ENCODE measurements at places on chromosomes 11 and 22.

DNA sequence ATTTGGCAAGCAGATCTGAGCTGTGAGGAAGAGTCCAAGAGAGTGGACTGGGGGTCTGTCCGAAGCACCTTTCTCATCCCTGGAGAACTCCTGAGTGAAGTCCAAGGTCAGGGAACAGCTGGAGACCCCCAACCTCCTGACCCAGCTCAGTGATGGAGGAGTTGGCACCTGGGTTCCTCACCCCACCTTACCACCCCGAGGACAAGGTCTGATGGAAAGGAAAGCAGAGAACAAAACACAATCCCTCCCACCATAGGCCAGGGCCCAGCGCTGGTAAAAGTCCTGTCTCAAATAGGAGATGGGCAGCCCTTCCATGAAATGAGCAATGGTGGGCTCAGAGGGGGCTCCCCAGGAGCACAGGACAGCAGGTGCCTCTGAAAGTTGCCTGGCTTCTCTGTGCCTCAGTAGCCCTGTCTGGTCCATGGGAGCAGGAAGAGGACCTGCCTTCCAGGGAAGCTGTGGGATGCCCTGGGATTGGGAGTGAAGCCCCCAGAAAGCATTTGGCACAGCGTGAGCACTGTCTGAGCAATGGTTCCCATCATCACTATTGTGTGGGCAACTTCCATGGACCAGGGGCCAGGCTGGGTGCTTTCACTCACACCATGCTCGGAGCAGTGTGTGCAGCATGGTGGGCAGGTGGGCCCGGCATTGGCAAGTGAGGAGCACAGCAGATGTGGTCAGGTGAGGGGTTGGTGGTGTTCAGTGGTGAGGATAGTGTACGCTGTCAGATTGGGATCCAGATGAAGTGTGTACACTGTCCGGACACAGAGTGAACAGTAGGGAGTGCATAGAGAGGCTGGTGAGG lies 7.5 kb downstream of the TRIM29 start:
- H3K4me3 ChIP-seq, result no peak overlapping the region
- DNase-seq, result peak; percentile 6
- H3K36me3 ChIP-seq, result no peaks in the 10 kb centered on the region
- H3K27me3 ChIP-seq, result no peaks in the 10 kb centered on the region

GRCh38 chr11:33909552-33909951 lies 17.7 kb upstream of the LMO2 start:
- DNase-seq, result no peak
- no peak overlapping the region for H3K27ac ChIP-seq
- peaks cover 1% of the 10 kb centered on the region for H3K36me3 ChIP-seq

- H3K36me3 ChIP-seq, result peaks cover 70% of the 10 kb centered on the region
- DNase-seq, result peak; percentile 62
- no peaks in the 10 kb centered on the region for H3K27me3 ChIP-seq
- peaks cover 70% of the 10 kb centered on the region for H3K4me1 ChIP-seq
Observed at GRCh38 chr22:39960791-39961746, 872 bp downstream of the TMA7B start.

GRCh38 chr11:118051611-118052461 lies 25.0 kb upstream of the TMPRSS4 start:
- no peaks in the 10 kb centered on the region for H3K36me3 ChIP-seq
- H3K27me3 ChIP-seq, result no peaks in the 10 kb centered on the region
- peak overlapping the region; percentile 96 for H3K27ac ChIP-seq
- peak; percentile 47 for DNase-seq
- peaks cover 55% of the 10 kb centered on the region for H3K4me1 ChIP-seq

DNA sequence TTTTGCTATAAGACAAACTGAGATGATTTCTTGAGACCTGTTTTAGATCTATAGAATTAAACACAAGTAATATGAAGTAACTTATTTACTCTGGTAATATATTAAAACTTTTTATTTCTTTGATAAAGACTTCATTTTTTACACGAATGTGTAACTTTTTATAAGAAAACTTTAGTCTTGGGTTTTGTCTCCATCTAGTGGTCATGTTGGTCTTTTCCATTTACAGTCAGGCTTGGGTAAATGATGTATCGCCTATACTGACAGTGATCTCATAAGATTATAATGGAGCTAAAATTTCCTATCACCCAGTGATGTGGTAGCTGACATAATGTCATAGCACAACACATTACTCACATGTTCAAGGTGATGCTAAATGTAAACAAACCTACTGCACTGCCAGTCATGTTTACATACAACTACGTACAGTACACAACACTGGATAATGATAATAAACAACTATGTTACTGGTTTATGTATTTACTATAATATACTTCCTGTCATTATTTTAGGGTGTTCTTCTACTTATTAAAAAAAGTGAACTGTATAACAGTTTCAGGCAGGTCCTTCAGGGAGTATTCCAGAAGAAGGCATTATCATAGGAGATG lies 7.5 kb upstream of the C11orf97 start:
- H3K36me3 ChIP-seq, result no peaks in the 10 kb centered on the region
- no peak for DNase-seq
- H3K4me3 ChIP-seq, result no peak overlapping the region
- peaks cover 4% of the 10 kb centered on the region for H3K27me3 ChIP-seq
- H3K27ac ChIP-seq, result no peak overlapping the region
- no peaks in the 10 kb centered on the region for H3K4me1 ChIP-seq

DNA sequence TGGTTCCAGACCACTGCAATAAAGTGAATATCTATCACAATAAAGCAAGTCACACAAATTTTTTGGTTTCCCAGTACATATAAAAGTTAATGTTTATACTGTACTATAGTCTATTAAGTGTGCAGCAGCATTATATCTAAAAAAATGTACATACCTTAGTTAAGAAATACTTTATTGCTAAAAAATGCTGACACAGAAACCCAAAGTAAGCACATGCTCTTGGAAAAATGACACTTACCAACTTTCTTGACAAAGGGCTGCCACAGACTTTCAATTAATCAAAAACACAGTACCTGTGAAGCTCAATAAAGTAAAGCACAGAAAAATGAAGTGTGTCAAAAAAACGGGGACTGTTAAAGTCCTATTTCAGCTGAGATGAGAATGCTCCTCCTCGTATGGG lies 16.9 kb downstream of the CABIN1 start:
- H3K4me1 ChIP-seq, result peaks cover 19% of the 10 kb centered on the region
- H3K27me3 ChIP-seq, result no peaks in the 10 kb centered on the region
- DNase-seq, result no peak

- DNase-seq, result peak; percentile 76
- peaks cover 25% of the 10 kb centered on the region for H3K4me1 ChIP-seq
- no peak overlapping the region for H3K4me3 ChIP-seq
- H3K27ac ChIP-seq, result no peak overlapping the region
- peaks cover 6% of the 10 kb centered on the region for H3K36me3 ChIP-seq
Observed at GRCh38 chr11:95231881-95232605, 1.0 kb upstream of the SESN3 start.

DNA sequence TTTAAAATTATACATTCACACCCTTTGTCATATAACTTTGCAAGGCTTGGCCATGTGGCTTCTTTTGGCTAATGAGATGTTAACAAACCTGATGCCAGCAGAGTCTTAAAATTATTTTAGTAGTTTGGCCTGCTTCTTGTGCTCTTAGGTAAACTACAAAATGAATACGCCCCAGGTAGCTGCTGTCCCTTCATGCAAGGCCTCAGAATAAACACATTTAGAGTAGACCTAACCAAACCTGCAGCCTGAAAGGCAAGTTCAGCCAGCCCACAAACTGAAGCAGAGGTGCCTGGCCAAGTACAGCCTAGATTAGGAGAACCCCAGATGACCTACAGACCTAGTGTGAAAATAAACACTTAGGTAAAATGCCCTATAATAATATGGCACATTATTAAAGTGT lies 50.2 kb downstream of the PHF21A start:
- H3K27ac ChIP-seq, result no peak overlapping the region
- peaks cover 9% of the 10 kb centered on the region for H3K4me1 ChIP-seq
- no peaks in the 10 kb centered on the region for H3K27me3 ChIP-seq
- no peak for DNase-seq
- H3K36me3 ChIP-seq, result peaks cover 4% of the 10 kb centered on the region

GRCh38 chr11:83572581-83573496 lies 286.7 kb upstream of the CCDC90B start:
- H3K4me1 ChIP-seq, result no peaks in the 10 kb centered on the region
- DNase-seq, result no peak
- no peaks in the 10 kb centered on the region for H3K27me3 ChIP-seq

DNA sequence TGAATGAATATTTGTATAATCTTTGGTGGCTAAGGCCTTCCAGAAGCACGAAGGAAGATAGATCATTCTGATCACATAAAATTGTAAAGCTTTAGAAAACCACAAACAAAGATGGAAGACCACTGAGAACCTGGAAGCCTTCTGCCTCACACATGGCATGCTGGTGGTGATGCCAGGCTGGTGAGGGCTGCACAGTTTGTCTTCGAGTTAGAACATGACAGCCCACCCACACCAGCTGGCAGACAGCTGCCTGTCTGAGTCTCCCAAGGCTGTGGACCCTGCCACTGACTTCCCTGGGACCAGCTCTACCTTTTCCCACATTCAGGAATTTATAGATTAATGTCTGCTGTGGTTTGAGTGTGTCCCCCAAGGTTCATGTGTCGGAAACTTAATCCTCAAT lies 48.8 kb upstream of the B3GAT1 start:
- H3K36me3 ChIP-seq, result no peaks in the 10 kb centered on the region
- peaks cover 20% of the 10 kb centered on the region for H3K27me3 ChIP-seq
- no peak overlapping the region for H3K27ac ChIP-seq

GRCh38 chr11:69512790-69513189 lies 31.3 kb downstream of the LINC01488 start:
- H3K36me3 ChIP-seq, result no peaks in the 10 kb centered on the region
- peaks cover 11% of the 10 kb centered on the region for H3K4me1 ChIP-seq
- no peak for DNase-seq
- H3K27me3 ChIP-seq, result peaks cover 4% of the 10 kb centered on the region
- no peak overlapping the region for H3K4me3 ChIP-seq
- no peak overlapping the region for H3K27ac ChIP-seq

- peak; percentile 39 for DNase-seq
- no peaks in the 10 kb centered on the region for H3K27me3 ChIP-seq
- H3K27ac ChIP-seq, result no peak overlapping the region
- H3K4me1 ChIP-seq, result peaks cover 36% of the 10 kb centered on the region
- H3K4me3 ChIP-seq, result peak overlapping the region; percentile 94
Observed at GRCh38 chr11:64341429-64341828, 1.4 kb downstream of the CCDC88B start.

DNA sequence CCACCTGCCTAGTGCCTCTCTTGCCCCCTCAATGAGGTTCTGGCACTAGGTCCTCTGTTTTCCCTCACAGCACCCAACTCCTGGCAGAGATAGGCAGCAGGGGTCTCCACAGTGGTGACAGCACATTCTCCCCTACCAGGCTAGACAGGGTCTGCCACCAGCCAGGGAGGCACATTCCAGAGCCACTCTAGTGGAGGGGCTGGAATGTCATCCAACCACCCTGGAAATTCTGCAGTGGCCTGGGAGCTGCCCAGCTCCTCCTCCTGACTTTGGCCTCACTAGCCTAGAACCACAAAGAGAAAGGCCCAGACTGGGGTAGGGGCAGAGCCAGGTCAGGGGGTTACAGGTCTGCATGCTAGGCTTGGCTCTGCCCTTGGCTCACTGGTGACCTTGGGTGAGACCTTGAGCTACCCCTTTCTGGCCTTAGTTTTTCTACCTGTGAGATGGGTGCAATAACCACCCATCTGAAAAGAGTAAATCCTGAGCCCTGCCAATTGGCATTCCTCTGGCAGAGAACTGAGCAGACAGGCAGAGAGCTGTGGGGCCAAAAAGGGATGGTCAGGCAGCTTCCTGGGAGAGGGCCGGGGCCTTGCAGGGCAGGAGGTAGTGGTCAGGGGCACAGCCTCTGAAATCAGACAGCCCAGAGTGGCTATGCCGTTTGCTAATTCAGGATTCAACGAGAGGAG lies 7.1 kb downstream of the P2RY2 start:
- DNase-seq, result peak; percentile 19
- no peaks in the 10 kb centered on the region for H3K36me3 ChIP-seq
- H3K27me3 ChIP-seq, result peaks cover 25% of the 10 kb centered on the region
- H3K4me3 ChIP-seq, result no peak overlapping the region
- H3K4me1 ChIP-seq, result peaks cover 11% of the 10 kb centered on the region

GRCh38 chr11:112279901-112280267 lies 19.2 kb upstream of the PLET1 start:
- peaks cover 10% of the 10 kb centered on the region for H3K27me3 ChIP-seq
- peak overlapping the region; percentile 76 for H3K27ac ChIP-seq
- H3K36me3 ChIP-seq, result no peaks in the 10 kb centered on the region
- peak overlapping the region; percentile 84 for H3K4me3 ChIP-seq

DNA sequence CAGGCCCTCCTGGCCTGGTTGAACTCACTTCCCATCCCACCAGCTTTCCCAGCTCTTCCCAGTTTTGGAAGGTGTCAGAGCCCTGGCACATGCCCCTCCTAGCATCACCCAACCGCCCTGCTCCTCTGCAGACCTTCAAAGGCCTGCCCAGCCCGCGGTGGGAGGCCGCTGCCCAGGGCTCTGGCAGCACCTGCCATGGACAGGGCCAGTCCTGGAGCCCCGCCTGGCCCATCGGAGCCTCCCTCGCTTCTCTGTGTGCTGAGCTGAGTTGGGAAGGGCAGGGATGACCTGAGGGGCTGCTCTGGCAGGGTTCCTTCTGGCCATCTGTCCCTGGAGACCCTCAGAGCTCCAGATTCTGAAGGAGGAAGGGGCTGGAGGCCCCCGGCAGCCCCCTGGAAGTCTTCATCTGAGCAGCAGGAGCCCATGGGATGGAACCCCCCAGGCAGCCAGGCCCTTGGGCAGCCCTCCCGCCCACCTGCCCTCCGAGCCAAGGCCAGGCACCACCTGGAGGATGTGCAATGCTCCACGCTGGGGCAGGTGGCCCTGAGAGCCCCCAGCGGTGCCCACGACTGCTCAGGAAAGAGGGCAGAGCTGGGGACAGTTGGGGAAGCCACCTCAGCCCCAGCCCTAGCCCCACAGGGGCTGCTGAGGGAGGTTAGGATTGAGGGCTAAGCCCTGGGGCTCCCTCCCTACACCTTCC lies 3.6 kb downstream of the LSP1 start:
- H3K36me3 ChIP-seq, result peaks cover 10% of the 10 kb centered on the region
- H3K4me1 ChIP-seq, result peaks cover 16% of the 10 kb centered on the region
- no peak for DNase-seq
- no peak overlapping the region for H3K27ac ChIP-seq
- peak overlapping the region; percentile 12 for H3K4me3 ChIP-seq

- DNase-seq, result no peak
- peaks cover 3% of the 10 kb centered on the region for H3K27me3 ChIP-seq
- H3K27ac ChIP-seq, result no peak overlapping the region
- no peak overlapping the region for H3K4me3 ChIP-seq
Observed at GRCh38 chr11:86443415-86443814, 68.7 kb downstream of the CCDC81 start.

Data from activated naive CD8-positive, alpha-beta T cell treated with anti-CD3 and anti-CD28 coated beads, Interleukin-2, amount 10 ng/mL, durations not matched to agents 7 days and 5 days (primary cell).